Left cardiac atrium (tissue), 4 donors: ENCODE measurements at places on chromosomes 12 and 14. TPM values are rescaled to one million over a fixed set of nuclear protein-coding genes. Genes with fewer than 3 reads are reported as not detected.

GRCh38 chr12:12715459-12716150 lies 1.6 kb upstream of the CDKN1B start:
- DNase-seq = no peak

GRCh38 chr14:86521843-86522242 lies 991.9 kb downstream of the FLRT2 start:
- no peak for DNase-seq

- DNase-seq = no peak
Observed at GRCh38 chr12:40988355-40988754, 199.8 kb upstream of the PDZRN4 start.

The INHBC gene
- total RNA-seq = not detected

The RABGGTA gene
- total RNA-seq = 18.6 TPM

The TAS2R43 gene
- total RNA-seq = not detected

DNA sequence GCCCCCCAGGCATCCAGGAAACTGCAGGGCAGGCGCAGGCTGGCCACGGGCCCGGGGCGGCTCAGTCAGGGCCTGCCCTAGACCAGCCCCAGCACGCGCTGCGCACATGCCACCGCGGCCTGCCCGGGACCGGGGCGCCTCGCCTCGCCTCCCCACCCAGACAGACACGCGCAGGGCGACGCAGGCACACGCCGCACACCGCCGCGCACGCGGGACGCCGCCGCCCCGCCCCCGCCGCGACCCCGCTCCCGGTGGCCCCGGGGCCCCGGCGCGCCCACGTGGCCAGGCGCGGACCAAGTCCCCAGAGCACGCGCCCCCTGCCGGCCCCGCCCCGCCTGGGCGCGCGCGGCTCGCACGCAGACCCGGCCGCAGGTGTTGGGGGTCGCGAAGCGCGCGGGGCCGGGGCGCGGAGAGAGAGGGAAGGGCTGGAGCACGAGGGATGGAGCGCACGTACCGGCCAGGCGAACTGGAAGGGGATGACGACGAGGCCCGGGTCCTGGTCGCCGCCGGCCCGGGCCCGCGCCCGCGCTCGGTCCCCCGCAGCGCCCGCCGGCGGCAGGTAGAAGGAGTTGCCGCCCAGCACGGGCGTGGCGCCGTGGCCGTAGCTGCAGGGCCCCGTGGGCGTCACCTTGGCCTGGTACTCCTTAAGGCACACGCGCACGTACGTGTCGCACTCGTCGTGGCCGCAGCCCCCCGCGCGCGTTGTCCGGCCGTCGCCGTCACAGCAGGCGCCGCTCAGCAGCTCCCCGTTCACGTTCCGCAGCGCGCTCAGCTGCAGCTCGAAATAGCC lies 1.1 kb downstream of the JAG2 start:
- no peak for DNase-seq

DNA sequence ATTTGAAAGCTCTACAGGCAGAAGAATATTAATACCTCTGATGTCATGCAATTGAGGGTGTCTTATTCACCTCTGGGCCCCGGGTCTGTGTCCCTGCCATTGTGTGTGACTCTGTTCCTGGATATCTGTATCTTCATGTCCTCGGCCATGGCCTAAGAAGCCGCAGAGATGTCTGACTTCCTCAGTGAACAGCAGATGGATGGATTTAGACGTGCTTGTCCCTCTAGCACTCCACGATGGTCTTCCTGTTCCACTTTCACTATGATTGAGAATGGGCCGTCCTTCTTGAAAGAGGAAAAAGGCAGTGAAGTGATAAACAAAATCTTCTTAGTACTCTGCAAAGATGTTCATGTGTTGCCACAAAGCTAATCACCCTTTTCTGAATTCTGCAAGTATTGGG lies 217.4 kb downstream of the SLC41A2 start:
- DNase-seq = no peak

The CHGA gene
- total RNA-seq = not detected

DNA sequence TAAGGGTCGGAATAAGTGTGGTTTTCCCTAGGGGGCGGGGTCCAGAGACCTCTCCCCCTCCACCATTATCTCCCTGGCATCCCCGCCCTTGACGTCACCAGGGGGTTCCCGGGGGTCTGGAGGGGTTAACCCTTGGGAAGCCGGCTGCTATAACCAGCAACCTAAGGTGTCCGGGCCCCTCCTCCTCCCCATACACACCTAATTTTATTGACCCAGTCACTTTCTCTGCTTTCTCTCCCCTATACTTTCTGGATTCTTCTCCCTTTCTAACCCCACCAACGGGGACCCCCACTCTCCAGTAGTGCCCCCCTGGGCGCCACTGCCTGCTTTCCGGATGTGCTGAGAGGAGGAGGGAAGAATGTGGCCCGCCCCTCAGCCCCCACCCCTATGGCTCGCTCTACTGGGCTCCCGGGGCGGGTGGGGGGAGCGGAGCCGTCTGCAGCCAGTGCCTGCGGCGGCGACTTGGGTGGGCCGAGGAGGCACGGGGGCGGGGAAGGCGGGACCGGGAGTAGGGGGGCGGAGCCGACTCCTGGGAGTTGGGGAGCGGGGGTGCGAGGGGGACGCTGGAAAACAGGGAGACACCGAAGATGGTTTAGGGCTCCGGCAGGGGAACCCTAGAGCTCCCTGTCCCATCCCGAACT lies 1.8 kb downstream of the GLI1 start:
- peak; percentile 74 for DNase-seq

The BEGAIN gene
- 1.7 TPM for total RNA-seq

DNA sequence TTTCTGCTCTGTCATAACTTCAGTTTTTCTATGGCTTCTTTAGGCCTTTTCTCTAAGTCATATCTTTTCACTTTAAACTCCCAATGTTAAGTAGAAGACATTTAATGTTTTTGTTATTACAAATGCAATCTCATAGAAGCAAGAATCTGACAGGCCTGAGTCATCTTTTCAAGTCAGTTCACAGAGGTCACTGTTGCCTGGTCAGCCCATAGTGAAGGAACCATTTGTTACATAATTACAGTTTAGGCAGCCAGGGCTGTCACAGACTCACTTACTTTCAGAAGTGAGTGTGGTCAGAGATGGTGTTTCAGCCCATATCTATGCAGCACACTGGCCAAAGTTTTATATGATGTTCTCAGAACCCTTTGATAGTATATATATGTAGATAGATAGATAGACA lies 46.5 kb downstream of the CCER1 start:
- no peak for DNase-seq

- no peak for DNase-seq
Observed at GRCh38 chr14:97695456-97695981, 898.3 kb downstream of the VRK1 start.

DNA sequence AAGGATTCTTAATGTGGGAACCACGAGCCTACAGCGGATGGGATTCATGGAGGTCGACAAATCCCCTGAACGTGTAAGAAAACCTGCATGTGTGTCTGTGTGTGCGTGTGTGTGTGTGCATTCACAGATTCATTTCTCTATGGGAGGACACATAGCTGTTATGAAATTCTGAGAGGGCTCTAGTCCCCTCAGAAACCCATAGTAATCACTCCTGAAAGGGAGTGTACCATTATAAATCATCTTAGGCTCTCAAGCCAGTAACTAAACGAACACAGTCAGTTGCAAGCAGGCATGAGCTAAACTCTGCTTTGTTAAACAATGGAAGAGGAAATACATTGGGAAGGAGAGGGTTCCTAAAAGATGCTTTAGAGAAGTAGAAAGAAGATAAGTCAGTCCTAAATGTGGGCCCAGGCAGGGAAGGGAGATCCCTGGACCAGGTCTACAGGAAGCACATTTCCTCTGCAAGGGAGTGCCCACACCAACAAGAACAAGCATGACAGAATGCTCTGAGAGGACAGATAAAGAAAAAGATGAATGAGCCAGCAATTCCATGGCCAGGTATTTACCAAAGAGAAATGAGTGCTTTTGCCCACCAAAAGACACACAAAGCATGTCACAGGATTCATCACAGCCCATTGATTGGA lies 91.3 kb downstream of the ITPR2 start:
- no peak for DNase-seq

GRCh38 chr14:53472306-53472705 lies 319.2 kb upstream of the DDHD1 start:
- DNase-seq = no peak

DNA sequence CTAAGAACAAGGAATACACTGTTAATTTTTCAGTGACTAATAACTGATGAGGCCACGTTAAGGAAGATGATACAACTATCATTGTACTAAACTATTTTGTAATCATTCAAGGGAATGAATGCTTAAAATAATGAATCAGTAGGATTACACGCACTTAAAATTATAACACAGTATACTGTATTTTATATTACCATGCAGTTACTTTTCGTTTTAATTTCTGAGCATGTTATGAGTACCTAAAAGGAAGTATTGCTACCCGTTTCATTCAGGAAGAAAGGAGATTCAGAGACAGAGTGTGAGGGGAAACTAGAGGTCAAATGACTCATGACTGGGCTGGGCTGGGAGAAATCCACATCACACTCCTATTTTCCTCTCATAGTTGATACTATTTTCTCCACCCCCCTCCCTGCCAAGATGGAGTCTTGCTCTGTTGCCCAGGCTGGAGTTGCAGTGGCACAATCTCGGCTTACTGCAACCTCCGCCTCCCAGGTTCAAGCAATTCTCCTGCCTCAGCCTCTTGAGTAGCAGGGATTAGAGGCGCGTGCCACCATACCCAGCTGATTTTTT lies 202.0 kb downstream of the PPM1H start:
- peak; percentile 34 for DNase-seq

The IPO4 gene
- 30.2 TPM for total RNA-seq

DNA sequence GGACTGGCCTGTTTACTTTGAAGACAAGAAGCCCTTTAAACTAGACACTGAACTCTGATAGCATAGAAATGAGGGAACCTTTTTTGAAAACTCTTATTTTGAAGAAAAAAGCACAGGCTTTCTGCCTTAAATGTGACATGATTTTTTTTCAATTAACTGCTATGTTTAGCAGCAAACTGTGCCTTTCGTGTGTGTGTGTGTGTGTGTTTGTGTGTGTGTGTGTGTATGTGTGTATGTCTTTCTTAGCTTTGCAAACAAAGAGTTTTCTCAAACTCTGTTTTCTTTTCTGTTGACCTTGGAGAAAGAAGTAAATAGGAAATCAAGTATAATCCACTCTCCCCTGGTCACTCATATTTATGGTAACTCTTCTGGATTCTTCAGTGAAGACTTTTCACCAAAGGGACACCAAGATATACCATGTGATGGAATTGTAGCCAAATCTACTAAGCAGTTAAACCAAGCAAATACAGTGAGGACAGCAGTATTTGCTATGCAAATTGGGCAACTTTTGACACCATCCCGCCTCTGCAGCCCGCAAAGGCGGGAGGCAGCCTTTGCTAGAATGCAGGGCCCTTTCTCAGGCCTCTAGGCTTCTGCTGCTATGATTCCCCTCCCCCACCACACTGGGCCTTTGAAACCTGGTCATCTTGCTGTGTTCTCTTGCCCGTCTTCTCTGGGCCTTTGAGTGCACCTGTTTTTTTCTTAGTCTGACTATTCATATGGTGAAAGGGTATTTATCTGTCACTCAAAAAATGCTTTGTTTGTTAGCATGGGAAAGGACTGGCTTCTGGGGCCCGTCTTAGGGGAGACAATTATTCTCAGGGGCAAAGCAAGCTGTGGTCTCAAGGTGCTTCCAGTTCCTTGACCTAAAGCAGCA lies 107.9 kb downstream of the MYRFL start:
- no peak for DNase-seq

DNA sequence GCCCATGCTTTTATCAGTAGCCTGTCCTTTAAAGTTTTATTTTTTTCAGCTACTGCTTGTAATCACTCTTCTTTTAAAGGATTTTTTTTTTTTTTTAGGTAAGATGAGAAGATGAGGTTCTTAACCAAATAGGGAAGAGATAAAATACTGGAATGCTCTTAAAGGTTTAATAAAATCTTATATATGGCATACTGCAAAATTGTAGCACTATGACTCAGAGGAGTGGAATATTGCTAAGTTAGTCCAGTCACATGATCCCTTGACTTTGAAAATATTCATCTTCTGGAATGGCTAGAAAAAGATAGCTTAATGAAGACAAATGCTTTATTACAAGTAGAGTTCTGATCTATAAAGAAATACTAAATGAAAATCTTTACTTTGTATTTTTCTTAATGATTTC lies 116.6 kb downstream of the NAV3 start:
- DNase-seq = no peak

DNA sequence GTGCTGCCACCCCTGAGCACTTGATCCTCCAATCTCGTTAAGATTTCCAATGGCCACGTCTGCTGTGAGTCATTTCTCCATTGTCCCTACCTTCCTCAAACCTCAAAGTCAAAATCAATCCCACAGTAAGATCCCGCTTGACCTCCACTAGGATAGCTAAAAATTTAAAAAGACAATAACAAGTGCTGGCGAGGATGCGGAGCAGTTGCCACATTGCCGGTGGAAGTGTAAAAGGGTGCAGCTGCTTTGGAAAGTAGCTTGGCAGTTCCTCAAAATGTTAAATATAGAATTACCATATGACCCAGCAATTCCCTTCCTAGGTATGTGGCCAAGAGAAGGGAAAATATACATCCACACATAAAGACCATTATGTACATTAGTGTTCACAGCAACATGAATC lies 9.5 kb upstream of the BCL7A start:
- no peak for DNase-seq

DNA sequence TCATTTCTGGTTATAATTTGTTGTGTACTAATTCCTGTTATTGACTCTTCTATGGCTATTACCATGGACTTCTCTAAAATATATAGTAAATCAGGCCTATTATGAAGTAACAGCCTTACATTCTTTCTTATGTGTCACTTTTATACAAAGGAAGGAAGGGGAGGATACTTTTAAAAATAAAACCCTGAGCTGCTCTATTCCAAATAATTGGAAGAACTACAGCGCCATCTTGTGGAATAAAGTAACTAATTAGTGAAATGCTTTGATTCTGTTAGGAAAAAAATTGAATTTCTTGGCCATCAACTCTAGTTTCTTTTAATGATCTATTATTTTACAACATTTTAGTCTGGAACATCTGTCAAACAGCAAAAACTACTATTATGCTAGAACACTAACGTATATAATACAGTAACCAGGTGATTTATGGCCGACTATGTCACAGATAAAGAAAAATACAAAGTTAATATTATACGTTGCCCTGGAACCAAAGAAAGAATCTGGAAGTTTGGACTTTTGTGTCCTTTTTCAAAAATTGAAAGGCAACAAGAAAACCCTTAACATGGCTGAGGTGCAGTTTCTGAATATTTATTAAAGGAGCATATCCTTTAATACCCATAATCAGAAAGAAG lies 55.0 kb upstream of the NELL2 start:
- DNase-seq = no peak

- no peak for DNase-seq
Observed at GRCh38 chr14:28767853-28768741, 1.5 kb downstream of the FOXG1 start.

The TAS2R10 gene
- not detected for total RNA-seq

The DAO gene
- total RNA-seq = not detected

DNA sequence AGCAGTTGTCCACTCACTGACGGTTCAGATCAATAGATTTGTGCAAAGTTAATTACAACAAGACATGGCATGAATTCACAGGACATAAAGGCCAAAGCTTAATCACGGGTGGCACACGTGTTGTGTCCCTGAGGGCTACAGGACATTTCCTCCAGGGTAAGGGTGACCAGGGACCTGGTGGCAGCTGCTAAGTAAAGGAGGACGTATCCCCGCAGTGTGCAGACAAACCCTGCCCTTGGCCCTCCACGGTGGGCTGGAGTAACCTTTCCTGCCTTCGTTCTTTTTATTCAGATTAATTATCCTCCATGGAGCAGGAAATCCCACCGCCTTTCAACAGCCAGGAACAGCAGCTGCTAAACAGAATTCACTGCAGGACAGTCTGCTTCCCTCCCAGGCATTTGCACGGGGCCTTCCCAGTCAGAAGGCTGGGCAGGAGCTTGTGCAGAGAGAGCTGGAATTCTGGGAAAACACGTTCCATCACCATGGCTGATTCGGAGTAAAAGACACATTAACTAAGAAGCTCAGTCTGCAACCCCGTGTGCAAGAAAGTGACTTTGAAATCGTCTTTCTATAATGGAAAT lies 289.9 kb upstream of the SFSWAP start:
- no peak for DNase-seq

The AGAP2 gene
- 3.2 TPM for total RNA-seq
